LoVo (cell line): ENCODE measurements at places on chromosomes 16 and 17.

GRCh38 chr16:46690281-46691178 is 1.1 kb downstream of the ORC6 start:
- peak; percentile 1 for DNase-seq

- no peak for DNase-seq
These were observed 13.0 kb downstream of the C16orf87 start for GRCh38 chr16:46817961-46818360.

DNA sequence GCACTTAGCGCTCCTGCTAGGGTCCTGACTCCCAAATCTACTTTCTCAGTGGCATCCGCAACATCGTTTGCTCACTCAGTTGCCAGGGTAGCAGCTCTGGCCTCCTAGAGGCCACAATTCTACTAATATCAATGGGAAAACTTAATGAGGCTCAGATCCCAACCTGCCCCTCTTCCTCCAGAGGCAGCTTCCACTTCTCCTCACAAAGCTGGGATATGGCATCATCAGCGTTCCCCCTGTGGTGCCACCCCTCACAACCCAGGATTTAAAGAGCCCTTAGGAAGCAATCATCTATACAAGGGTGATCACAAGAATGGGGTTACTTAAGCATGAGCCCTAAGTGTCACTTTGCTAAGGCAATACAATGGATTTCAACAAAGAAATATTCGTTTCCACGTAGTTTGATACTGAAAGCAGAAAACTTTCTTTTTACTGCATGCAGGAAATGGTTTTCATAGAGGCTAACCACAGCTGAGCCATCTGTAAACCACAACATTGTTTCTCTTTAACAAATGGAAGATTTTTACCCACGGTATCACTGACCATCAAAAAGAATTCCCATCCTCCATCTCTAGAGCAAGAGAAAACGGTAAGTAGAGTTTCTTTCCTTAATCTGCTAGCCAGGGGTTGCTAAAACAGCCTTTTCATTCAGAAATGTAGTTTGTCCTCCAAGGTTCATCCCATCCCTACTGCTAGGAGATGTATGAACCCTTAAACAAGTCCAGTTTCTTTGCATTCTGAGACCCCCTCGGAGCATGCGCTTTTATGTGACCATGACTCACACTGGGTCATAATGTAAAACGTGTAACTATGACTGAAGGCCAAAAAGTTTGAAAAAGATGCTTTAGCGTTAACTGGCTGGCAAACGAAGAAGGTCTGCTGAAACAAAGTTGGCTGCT is 68.3 kb upstream of the BCAR1 start:
- no peak for DNase-seq

DNA sequence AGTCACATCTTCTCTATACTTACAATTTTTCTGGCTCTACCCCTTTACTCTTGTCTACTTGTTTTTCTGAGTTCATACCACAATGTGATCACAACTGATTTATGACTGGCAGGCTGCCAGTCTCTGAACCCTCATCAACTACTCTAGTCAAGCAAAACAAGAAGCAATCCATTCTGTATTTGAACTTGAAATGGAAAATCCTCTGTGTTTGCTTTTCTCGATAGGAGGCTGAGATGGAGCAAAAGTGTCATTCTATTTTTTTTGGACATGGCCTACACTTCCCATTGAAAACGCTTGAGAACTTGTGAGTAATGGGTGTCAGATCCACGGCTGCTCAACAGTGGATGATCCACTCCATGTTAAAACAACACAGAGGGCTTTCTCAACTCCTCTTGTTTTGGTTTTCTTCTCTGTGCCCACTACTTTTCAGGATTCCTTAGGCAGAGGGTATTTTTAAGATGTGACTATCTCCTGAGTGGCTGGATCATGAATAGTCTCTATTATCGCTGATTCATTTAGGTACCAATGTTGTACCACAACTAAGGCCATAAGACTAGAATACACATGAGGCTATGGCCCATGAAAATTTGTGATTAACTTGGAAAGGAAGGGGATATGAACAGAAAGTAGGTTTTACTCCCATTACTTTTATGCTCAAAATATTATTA is 11.7 kb downstream of the TMEM100 start:
- DNase-seq = no peak

GRCh38 chr17:146546-146945 is 9.2 kb downstream of the SCGB1C2 start:
- DNase-seq = no peak

GRCh38 chr16:88306411-88306810 is 76.3 kb upstream of the ZNF469 start:
- no peak for DNase-seq

DNA sequence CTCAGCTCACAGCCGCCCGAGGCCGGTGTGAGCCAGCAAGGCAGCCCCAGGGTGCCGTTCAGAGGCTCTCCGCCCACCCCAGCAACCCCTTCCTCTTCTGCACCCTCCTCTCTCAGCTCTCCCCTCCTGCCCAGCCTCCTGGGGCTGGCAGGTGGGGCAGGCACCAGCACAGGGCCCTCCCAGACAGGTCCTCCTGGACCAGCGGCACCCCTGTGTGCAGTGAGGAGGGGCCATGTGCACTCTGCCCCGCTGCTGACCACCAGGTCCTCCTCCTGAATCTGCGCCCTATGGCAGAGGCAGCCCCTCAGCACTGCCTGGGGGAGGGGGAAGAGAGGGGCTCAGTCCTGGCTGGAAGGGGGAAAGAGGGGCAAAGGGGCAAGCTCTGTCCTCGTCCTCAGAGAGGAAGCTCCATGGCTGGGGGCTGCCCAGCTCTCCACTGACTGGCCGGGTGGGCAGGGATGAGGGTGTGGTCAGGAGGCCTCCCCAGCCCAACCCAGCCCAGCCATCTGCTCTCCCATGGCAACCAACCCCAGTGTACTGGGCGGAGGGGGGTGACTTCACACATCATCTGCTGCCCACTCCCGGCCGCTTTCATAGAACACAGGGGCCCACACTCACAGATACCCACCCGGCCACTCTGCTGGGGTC is 5.4 kb upstream of the BCAR1 start:
- no peak for DNase-seq

- DNase-seq = no peak
These were observed 42.5 kb upstream of the ASIC2 start for GRCh38 chr17:33335491-33336173.

DNA sequence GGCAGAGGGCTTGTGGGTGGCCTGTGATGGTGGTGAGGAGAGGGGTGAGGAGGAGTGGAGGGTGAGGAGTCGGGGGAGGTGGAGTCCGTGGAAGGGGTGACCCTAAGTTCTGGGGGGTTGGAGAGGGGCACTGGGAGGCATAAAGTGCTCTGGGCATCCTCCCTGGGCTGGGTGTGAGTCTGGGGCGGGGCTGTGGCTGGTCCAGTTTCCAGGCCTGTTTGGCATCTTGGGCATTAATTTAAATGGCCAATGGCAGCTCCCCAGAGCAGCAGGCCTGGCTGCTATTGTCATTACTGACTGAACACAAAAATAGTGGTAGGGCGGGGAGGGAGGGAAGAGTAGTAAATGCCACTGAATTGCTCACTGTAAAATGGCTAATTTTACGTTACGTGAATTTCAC is 7.7 kb upstream of the ARHGAP23 start:
- no peak for DNase-seq

DNA sequence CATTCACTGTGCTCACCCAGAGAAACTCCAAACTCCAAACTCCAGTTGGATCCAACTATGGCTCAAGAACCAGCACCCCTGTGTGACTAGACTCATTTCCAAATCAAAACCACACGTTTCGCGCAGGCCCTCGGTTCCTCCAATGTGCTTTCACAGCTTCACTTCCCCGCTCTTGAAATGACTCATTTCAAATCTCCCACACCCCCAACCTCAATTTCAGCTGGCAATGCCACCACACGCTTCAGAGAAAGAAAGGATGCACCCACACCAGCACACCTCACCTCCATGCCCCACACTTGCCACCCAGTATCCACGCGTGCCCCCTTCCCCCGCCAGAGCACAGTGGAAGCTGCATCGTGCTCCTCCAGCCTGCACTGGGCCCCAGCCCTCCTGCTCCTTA is 9.0 kb downstream of the TMEM92 start:
- DNase-seq = no peak

DNA sequence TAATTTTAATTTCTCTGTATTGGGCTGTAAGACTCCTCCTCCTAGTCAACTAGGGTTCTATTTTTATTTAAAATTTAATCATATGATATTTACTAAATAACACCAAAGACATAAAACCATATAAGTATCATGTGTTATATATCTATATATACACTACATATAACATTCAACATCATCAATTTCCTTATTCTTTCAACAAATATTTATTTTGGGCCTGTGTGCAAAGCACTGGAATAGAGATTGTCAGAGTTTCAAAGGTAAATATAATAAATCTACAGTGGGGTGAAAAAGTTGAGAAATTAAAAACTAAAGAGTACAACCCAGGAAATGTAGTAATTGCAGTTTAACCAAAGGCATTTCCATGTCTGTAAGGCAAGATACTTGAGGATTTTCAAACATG is 364.0 kb downstream of the CA10 start:
- DNase-seq = no peak

DNA sequence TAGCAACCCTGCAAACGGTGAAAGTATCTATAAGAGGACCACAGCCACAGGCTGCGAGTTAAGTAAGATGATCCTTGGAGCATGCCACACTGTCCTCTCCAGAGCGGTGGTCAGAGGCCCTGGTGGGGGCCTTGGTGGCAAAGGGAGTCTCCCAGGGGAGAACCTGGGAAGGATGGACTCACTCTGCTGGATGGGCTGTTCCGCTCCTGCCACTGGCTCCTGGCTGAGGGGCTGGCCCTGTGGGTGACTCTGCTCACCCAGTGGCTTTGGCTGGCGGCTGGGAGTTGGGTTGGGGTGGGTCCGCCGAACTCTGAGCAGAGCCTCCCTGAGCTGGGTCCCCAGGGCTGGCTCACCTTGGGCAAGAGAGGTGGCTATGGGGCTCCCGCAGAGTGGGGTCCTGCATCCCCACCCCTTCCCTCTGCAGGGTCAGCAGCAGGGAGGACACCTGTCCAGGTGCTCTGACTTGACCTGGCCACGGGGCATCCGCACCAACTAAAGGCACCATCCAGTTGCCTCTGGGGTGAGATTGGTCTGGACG is 7.3 kb downstream of the CDK5R1 start:
- no peak for DNase-seq

- DNase-seq = no peak
These were observed 6.8 kb downstream of the ERAL1 start for GRCh38 chr17:28861393-28862203.

- DNase-seq = no peak
These were observed 2.0 kb upstream of the CES3 start for GRCh38 chr16:66958857-66959703.

- no peak for DNase-seq
These were observed 1683.4 kb downstream of the TP53TG3F start for GRCh38 chr16:35142809-35143192.

- DNase-seq = no peak
These were observed 120.2 kb downstream of the METRNL start for GRCh38 chr17:83199500-83200201.

DNA sequence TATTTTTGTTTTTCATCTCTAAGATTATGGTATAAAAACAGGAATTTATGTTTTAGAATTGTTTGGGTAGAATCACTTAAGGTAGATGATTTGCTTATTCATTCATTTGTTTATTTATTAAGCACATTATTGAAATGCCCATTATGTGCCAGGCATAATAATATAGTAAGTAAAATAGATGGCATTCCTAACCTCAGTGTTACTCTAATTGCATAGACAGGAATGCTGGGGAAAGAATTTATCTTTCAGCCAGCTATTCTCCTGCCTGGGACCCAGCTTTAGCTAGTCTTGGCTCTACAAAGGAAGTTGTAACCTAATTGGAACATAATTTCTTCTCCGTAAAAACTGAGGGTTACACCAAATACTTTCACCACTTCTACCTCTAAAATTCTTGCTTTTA is 44.6 kb downstream of the NFAT5 start:
- no peak for DNase-seq

DNA sequence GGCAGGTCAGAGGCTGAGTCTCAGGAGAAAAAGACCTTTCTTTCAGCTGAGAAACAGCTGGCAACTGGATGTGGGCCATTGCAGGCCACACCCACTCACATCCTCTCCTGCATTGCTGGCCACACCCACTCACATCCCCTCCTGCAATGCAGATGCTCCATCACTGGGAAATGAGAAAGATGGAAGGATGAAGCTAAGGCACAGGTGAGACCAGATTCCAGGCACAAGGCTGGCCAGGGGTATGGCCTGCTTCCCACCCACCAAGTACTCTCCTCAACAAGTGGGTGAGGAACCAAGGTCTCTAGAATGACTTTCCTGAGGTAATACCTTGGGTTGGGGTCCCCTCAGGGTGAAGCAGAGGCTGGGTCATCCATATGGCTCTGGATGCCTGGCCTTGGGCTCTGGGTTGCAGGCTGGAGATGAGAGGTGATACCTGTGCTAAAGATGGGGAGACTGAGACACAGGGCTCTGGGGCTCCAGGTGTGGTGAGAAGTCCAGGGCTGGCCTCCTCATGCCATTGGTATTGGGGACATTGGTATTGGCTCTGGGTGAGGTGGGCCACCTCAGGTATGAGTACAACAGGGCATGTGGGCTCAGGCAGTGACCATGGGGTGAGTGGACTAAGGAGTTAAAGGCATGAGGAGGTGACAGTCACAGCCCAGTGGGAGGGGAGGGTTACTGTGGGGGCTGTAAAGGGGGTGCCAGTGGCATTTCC is 1726.8 kb downstream of the TP53TG3F start:
- no peak for DNase-seq

- DNase-seq = no peak
These were observed 13.9 kb downstream of the ELAC2 start for GRCh38 chr17:13003927-13004326.
